ENCODE measurements at places on chromosomes 5 and 9.

- DNase-seq, result no peak
Observed at GRCh38 chr5:33565324-33565723, 124.6 kb downstream of the TARS1 start.

DNA sequence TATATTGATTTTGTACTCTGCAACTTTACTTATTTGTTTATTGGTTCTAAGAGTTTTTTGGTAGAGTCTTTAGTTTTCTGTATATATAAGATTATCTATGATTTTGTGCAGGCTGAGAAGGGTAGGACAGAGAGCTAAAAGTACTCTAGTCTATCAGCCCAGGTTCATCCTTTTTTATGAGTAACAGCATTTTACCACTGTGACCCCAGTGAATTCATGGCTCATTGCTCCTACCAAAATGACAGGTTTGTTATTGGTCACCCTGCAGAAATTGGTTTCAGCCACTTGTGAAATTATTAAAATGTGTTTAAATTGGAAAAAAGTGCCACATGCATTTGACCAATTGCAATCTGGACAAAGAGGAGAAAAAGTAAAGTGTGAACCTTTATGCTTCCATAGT lies 421.4 kb upstream of the DAB2 start:
- DNase-seq, result no peak

- no peak for DNase-seq
Observed at GRCh38 chr5:57777174-57777581, 294.6 kb upstream of the ACTBL2 start.

- DNase-seq, result peak; percentile 94
Observed at GRCh38 chr9:107213561-107214028, 69.5 kb upstream of the RAD23B start.

DNA sequence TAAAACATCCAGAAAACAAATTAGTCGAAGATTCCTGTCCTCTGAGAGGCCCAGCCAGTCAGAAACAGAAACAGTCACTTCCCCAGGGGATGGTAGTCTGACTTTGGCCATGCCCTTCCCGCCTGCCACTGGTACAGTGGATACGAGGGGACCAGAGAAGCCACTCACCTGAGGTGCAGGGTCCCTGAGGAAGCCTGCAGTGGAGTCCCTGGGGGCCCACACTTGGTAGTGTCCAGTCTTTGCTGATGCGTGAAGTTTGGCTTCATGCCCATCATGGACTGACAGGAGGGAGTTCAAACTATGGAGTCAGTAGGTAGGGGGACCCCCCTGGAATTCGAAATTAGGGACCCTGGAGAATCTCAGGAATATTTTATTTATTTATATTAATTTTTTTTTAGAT lies 147.5 kb downstream of the DAB2IP start:
- no peak for DNase-seq

DNA sequence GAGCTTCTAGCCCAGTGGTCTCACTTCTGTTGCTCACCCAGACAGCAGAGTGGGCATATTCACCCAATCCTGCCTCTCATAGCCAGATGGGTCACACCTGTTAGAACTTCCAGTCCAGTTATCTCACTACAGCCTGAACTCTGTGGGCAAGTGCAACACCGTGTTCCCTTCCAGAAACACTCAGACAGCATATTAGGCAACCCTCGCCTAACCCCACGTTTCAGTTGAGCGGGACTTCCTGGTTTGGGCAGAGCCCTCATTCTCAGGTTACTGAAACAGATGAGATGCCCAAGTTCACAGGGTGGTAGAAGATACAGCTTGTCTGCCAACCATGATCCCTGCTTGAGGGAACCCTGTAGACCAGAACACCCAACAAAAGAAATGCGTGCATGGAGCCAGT lies 538.2 kb downstream of the CYLC2 start:
- DNase-seq, result no peak

DNA sequence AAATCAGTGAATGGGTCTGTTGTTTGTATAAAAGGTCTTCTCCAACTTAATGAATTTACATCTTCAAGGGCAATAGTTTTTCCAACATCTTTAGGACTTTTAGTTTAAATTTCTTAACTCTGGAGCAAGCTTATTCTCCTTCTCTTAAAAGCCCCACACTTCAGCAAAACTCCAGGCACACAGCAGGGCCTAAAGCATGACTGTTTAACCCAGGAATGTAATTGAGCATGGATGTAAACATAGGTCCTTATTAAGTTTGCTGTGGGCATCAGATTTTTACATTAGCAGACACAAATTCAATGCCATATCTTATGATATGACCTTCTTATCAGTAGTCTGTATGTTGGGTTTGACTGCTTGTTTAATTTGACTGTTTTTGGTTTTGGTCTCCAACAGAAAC lies 78.9 kb downstream of the ABCA1 start:
- no peak for DNase-seq

- no peak for DNase-seq
Observed at GRCh38 chr9:3244963-3245653, 280.7 kb downstream of the RFX3 start.
